ENCODE measurements at places on chromosomes 11 and 22.
A peak's percentile ranks its signal among the peaks of the same experiment; 100 is the strongest.

GRCh38 chr11:28342716-28343115, 234.5 kb downstream of the METTL15 start:
- DNase-seq: no peak

GRCh38 chr11:33694346-33695050, 6.1 kb downstream of the C11orf91 start:
- no peak for DNase-seq

DNA sequence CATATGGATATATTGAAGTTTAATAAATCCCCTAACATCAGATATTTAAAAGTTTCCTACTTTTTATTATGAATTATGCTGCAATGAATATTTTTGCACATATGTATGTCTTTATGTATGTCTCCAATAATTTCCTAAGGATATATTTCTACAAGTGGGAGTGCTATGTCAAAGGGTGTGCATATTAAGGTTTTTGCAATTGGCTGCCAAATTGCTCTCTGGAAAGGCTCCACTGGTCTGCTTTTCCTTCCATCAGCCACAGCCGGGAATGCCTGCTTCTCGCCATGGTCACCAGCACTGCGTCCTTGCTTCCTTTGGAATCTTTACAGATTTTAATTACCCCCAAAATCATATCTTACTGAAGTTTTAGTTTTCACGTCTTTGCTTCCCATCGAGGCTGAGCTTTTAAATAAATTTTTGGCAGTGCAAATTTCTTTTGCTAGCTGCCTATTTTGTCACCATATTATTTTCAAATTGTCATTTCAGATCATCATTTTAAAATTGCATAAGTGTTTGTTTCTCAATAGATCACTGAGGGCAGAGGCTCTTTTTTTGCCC, 221.7 kb downstream of the SNX19 start:
- DNase-seq: no peak

GRCh38 chr11:12430954-12431595, 53.7 kb downstream of the PARVA start:
- DNase-seq: no peak

DNA sequence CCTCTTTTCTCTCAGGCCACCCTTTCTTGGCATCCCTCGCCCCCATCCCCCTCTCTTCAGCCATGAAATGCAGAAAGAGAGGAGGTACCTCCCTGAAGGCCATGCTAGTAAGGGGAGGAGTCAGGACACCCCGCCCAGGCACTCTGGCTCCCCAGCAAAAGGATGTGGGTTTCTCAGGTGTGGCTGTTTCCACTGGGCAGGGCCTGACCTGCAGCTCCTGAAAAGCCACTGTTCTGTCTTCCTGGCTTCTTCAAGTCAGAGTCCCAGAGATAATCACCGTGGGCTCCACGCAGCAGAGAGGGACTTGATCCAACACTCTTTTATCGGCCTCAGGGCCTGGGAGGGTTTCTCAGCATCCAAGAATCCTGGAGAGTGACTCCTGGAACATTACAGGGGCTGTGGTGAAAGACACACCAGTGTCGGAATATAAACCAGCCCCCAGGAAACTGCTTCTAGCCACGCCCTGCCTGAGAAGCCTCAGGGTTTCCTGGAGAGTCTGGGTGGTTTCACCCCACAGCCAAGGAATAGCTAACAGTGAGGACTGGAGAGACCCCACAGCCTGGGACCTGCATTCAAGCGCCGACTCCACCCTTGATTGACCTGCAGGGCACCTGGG, 45.7 kb upstream of the TSPAN18 start:
- peak; percentile 20 for DNase-seq

DNA sequence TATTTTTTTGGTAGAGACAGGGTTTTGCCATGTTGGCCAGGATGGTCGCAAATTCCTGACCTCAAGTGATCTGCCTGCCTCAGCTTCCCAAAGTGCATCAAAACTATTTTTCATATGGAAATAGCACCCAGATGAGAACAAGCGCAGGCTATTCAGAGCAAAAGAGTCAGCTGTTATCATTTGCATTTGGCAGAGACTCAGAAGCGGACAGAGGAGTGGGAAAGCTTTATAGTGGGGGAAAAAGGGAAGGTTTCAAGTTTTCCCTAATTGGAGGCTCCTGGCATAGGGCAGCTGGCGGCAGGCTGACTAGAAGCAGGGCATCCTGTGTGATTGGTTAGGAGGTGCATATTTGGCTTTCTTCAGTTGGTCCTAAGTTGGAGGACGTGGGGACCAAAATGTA, 20.2 kb downstream of the ATG13 start:
- no peak for DNase-seq

- DNase-seq: no peak
Measured at GRCh38 chr11:44778195-44779100, 51.7 kb downstream of the TSPAN18 start.

GRCh38 chr11:114057147-114057546, 2.4 kb upstream of the ZBTB16 start:
- DNase-seq: no peak

- DNase-seq: no peak
Measured at GRCh38 chr11:95156133-95156721, 66.6 kb downstream of the ENDOD1 start.

DNA sequence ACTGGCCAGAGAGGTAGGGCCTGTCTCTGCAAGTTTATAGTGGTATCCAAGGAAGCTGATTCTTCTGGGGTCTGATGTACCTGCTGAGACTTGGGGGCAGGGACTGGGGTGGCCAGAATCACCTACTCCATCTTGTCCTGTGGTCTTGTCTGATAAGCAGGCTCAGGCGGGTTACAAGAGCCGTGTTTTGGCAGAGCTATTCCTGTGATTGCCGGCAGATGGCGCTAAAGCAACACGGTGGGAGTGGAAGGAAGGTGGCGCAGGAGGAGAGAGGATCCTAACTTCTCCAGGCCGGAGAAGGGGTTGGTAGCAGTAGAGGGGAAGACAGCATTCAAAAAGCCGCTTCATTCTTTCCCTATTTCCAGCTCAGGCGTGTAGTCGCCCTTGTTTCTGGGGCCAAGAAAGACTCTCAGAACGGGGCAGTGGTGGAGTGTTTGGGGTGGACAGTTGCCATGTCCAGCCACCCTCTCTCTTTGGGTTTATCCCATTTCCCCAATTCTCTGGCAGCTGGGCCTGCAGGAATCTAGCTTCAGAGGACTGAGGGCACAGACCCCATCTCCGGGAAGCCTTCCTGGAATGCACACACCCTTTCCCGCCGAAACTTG, 15.1 kb downstream of the CHRM1 start:
- peak; percentile 68 for DNase-seq

- no peak for DNase-seq
Measured at GRCh38 chr11:59833602-59834001, 11.7 kb downstream of the CBLIF start.

DNA sequence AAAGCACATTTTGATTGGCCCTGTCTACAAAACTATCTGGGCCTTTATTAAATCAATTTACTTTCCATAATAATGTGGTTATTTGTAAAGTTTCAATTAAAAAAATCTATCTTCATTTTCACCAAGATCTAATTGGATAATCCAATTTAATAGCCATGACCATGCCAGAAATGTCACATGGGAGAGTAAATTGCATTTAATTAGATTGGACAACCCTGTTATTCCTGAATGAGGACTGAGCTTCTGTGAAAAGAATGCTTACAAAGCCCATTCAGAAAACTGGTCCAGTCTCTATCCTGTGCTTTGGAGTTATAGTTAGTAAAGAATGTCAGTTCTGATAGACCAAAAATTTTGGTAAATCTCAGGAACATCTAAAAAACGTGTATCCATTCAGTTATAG, 541.9 kb upstream of the ANO5 start:
- no peak for DNase-seq

DNA sequence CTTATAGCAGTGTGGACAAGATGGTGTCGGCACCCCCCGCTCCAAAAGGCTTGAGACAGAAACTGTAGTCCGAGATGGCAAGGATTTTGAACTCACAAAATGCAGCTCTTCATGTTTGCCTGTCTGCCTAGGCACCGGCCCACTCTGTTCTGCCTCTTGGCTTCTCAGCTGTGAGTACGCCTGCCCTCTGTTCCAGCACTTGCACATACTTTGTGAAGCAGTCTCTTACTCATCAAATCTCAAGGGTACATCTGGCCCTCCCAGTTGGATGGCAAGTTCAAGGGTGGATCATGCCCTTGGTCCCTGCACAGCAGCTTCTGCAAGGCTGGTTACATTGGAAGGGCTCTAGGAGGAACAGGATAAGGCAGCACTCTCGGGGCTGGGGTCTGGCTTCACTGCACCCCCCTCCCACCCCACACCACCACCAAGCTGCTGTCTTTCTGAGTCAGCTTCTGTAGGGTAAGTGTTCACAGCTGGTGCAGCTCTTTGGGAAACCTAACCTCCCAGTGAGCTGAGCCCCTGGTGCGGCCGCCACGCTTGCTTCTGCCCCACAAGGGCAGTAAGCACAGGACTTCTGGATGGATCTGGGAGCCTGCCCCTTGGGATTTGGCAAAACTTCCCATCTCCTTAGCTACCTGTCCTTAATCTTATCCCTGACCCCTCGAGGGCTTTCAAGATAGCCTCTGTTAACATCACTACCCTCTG, 37.2 kb downstream of the FAM83F start:
- no peak for DNase-seq

DNA sequence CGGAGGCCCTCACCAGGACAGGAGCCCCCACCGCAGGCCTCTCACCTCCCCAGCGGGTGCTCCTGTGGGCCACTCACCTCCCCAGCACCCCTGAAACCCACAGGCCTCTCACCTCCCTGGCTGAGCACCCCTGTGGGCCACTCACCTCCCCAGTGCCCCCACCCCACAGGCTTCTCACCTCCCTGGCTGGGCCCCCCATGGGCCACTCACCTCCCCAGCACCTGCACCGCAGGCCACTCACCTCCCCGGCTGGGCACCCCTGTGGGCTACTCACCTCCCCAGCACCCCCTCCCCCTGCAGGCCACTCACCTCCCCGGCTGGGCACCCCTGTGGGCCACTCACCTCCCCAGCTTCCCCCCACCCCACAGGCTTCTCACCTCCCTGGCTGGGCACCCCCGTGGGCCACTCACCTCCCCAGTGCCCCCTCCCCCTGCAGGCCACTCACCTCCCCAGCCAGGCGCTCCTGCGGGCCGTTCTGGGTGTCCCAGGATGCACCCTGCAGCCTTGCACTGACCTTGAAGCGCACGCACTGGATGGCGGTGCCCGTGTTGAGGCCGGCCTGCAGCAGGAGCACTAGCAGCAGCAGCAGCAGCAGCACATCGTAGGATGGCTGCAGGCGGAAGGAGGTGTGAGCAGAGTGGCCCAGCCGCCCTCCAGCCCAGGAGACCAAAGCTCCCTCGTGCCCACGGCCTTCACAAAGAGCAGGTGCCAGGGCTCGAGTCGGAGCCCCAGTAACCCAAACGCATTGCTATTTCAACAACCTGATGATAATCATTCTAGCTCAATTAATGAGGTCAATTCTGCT, 5.7 kb upstream of the TTLL8 start:
- no peak for DNase-seq

- no peak for DNase-seq
Measured at GRCh38 chr11:27309046-27309445, 54.0 kb downstream of the CCDC34 start.

- no peak for DNase-seq
Measured at GRCh38 chr11:131982154-131982553, 611.7 kb downstream of the NTM start.

DNA sequence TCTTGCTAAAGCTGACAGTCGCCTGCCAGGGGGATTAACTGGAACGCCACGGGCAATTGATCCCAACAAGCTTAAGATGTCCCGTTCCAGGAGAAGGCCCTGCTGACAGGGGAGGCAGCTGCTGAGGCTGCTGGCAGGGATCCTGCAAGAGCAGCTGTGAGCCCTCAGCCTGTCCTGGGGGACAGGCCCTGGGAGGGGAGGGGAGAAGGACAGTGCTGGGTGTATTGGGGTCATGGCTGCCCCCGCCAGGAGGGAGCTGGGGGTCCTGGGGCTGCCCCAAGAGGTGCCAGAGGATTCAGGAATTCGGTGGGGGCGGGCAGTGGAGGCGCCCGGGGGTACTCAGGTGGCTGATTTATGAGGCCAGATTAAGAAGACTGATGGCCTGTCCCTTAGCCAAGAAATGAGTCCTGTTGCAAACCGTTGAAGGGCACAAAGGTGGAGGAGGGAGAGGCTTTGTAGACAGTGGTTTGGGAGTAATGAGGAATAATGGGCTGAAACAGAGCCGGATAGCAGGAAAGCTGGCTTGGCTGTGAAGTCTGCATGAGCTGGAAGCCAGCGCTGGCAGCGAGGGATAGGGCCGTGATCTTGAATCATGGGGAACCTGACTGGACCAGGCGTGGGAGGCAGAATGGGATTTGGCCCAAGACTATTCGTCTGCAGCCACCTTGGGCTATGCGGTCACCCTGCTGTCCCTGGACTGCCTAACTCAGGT, 133.5 kb downstream of the CACNA1I start:
- DNase-seq: no peak

DNA sequence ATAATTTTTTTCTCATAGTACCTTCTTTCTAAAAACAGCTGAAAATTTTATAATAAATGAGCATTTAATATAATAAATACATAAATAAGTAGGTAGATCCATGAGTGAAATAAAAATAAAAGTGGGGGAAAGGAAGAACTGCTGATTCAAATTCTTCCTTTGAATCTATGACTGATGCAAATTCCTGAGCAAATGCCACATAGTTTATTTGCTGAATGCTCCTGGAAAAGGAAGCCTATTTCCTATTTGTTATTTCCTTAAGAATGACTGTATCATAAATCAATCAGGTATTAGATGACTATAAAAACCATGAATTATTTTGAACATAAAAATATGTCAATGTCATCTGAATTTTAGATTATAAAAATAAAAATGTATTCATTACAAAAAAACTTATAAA, 16.6 kb downstream of the BTBD10 start:
- DNase-seq: no peak

- DNase-seq: no peak
Measured at GRCh38 chr11:8956860-8957259, 7.4 kb downstream of the TMEM9B start.

- no peak for DNase-seq
Measured at GRCh38 chr11:130699561-130699960, 216.7 kb downstream of the SNX19 start.

DNA sequence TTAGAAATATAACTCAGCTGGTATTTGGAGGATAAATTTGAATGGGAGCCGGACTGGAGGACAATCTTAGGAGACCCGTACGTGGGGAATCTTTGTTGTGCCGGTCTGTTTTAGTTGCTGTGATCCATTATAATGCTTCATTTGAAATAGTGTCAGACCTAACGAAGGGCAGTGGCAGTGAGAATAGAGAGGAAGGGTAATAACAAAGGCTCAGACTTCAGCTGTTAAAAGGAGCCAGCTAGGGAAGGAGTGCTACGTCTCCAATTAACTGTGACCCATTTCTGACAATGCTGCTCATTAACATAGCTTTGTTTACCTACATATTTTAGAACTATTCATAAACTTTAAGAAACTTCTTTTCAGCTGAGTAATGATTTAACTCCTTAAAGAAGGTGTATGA, 246.9 kb downstream of the OPCML start:
- no peak for DNase-seq

- DNase-seq: no peak
Measured at GRCh38 chr11:123531325-123531724, 101.3 kb downstream of the GRAMD1B start.

GRCh38 chr11:115616971-115617370, 112.8 kb upstream of the CADM1 start:
- no peak for DNase-seq
